Stimulated activated CD8-positive, alpha-beta memory T cell treated with anti-CD3 and anti-CD28 coated beads, Interleukin-15, amount 100 ng/mL, for 48 hours (primary cell): ENCODE measurements at places on chromosomes 5 and 9.

DNA sequence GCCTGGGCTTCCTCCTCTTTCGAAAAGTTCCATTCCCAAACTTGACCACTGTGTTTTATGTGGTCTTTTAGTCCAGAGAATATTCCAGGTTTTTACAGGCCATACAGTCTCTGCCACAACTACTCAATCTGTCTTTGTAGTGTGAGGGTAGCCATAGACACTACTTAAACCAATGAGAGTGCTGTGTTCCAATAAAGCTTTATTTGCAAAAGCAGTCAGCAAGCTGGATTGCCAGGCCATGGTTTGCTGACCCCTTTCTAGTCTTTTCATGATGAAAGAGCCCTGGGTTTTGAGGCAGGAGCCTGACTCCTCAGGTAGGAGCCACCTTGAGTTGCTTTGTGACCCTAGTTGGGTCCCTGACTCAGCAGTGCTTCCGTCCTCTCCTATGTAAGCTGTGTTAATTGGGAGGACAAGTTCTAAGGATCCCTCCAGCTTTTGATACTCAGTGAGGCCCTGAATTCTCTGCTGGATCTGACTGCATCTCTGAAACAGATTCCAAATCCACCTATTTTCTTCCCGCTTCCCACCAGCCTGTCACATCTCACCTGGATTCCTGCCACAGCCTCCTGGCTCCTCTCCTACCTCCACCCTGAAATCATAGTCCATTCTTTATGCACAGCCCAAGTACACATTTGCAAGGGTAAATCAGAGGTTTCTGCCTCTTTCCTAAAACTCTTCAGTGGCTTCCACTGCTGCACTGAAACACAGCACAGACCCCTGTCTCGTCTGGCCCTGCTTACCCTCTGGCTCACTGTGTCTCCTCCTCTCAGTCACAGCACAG, 13.5 kb downstream of the GALNT10 start:
- DNase-seq = no peak

DNA sequence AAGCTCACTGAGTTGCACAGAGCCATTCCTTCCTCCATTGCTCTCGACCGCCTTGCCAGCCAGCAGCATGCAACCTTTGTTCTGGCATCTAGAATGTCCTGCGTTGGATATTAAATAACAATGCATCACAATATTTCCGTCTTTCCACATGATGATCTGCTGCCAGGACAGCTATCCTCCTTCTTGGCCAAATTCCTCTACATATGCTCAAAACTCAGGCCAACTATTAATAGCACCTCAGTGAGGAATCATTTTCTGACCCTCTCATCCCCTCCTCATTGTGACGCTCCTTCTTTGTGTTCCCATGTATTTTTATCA, 128.6 kb downstream of the MYO10 start:
- no peak for DNase-seq

DNA sequence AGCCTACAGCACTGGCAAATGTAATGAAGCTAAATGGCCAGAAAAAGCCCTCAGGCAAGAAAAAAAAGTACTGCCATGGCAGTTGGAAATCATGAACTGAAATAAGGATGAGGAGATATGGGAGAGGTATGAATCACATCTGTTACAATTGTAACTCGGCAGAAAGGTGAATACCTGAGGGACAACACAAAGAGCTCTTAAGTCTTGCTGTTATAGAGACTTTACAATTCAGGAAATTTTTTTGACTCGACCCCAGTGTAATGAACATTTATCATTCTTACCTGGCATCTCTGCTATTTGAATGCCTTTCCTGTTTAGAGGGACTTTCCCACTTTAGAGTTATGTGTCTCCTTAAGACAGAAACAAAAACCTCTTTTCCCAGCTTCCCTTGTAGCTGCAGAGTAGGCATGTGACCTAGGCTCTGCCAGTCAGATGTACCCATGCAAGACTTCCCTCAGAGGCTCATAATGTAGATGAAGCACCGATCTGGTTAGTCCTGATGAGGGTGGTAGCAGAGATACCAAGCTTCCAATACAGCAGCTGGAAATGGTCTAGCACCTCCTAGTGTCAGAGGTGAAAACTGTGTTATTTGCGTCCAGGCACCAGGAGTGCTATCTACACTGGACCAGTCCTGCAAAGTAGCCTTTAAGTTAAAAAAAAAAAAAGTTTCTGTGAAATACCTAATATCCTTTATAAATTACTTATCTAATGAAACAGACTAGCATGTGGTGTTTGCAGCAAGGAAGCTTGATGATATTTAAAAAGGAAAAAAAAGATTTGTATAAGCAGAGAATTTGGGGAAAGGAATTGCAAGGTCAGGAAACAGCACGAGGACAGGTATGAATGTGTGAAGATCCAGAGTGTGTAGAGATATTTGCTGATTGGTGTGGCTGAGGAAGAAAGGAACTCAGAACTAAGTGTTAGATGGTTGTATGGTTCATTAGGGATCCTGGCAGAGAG, 146.9 kb upstream of the SLC1A3 start:
- no peak for DNase-seq

DNA sequence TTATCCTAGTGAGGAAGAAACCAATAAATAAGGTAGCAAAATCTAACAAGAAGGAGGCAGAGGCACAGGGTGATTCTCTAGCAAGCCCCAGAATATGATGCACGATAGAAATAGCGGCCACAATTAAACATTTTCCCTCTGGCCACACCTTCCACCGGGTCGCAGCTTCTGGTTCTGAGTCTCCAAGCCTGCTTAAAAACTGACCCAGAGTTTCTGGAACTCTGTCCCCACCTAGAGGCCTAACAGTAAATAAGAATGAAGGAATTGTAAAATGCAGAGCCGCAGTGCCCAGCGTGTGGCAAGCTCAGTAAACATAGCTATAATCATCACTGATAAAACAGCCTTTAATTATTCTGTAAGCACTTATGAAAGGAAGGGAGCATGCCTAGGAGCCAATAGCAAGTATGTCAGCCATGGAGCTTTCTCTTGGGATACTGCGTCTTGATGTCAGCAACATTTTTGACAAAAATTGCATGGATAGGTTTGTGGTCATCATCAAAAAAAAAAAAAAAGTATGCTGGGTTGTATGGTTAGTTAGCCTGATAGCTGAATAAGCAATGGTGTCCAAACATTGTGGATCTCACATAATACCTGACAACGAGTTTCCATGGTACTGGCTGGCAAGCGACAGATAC, 465.5 kb downstream of the DNAH5 start:
- no peak for DNase-seq

GRCh38 chr5:110371725-110372041, 354.8 kb downstream of the TMEM232 start:
- no peak for DNase-seq

DNA sequence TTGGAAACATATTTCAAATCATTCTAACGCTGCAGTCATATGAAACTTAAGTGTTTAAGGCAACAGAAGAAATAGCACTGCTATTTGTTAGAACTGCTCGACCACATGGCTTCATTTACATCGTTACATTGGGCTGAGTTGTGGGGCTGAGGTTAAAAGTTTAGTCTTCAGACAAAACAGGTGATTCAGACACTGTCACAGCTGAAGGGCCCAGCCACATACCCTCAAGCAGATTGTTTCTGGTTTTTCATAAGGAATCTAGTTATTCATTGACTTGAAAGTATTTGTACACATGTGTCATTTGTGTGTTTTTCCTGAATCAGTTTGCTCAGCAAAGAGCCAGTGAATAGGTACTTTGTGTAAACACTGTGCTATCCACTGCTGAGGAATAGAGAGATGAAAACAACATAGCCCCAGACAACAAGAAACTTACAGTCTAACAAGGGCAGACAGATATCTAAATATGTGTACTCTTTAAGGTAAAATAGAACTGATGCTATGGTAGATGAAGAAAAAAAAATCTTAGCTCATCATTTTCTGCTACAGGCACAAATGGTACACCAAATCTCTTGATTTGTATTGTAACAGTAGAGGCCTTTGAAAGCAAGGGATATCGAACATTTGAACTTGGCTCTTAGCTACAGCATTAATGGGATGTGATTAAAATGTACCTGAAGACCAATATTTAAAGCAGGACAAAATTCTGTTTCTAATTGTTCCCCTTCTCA, 357.6 kb upstream of the RPS23 start:
- DNase-seq = peak; percentile 4

GRCh38 chr9:18106006-18106560, 367.9 kb upstream of the ADAMTSL1 start:
- no peak for DNase-seq

DNA sequence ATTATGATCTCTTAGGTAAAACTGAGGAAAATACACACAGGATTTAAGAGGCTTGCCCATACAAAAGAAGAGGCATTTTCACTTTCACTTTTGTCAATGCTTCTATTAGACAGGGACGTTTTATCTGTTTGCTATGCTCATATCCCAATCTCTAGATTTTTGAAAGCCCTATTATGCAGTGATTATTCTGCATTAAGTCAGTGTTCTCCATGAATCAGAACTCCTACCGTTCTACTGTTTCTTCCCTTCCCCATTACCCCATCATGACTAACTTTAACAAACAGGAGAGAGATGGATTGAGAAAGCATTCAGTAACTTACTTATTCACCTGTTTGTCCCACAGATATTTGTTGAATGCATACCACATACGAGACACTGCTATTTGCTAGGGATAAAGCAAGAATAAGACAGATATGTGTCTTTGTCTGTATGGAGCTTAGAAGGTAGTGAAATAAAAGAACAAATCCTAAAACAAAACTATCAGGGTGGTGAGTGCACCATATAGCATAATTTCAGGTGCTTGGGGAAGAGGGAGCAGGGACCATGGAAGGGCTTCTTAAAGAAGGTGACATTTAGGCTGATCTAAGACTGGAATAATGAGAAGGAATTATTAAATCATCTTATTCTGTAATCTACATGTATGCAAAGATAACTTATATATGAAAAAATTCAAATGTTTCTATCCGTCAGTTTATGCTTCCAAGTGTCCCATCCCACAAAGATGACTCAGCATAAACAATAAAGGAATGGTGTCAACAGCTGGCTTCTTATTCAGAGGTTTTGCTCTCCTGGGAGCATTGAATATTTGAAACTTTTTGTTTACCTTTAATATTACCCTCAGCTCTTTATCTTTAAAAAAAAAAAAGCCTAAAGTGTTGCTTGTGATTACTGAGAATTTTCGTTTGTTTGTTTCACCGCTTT, 328.1 kb downstream of the HINT1 start:
- no peak for DNase-seq

DNA sequence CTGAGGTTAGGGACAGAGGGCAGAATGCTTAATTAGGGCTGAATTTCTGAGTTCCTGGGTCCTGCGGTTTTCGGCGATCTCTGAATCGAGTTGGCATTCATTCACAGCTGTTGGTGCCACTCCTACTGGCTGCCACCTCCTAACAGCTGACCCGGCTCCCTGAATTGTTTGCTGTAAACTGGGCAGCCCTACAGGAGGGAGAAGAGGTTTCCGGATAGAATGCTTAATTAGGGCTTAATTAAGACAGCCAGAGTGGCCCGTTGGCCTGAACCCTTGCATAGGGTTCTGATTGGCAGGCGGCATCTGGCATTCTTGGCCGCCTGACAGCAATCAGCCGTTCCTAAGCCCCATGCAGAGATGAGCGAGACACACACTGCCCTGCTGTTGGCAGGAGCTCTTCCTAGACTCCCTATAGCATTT, 25.7 kb downstream of the FRMPD1 start:
- DNase-seq = no peak

GRCh38 chr5:31023105-31023504, 170.4 kb upstream of the CDH6 start:
- DNase-seq = no peak

DNA sequence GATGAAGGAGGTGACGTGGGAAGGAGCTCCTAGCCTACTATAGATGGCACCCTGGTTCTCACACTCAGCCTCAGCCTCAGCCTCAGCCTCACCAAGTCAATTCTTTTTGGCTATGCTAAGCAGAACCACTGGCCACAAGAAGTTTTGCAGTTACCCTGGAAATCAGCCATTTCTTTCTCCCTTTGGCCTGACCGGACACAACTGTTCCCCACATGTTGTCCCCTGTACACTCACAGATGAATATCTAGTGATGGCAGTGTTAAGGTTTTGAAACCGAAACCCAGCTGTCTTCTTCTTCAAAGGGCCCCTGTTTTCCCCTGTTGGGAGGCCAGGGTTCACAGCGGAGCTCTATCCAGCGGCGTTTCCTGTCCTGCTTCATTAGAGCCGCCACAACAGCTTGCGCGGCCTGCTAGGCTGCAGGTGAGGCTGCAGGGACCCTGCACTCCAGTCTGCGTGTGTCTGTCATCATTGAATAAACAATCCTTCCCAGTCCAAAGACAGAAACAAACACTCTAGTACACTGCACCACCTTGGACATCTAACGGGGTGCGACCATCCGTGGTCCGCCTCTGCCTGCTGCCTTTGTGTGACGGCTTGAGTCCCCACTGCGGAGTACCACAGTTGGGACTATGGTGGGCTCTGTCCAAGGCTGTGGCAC, 250.5 kb downstream of the DENND1A start:
- DNase-seq = no peak

DNA sequence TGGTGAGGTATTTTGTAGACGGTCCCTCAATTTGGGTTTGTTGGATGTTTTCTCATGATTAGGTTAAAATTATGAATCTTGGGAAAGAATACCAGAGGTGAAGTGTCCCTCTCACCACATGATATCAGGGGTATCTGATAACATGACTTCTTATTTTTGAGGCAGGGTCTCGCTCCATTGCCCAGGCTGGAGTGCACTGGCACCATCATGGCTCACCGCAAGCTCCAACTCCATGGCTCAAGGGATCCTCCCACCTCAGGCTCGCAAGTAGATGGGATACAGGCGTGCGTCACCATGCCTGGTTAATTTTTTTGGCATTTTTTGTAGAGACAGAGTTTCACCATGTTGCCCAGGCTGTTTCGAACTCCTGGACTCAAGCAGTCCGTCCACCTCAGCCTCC, 24.1 kb downstream of the SPRY4 start:
- DNase-seq = no peak

GRCh38 chr5:111615054-111615453, 102.7 kb upstream of the STARD4 start:
- DNase-seq = no peak

DNA sequence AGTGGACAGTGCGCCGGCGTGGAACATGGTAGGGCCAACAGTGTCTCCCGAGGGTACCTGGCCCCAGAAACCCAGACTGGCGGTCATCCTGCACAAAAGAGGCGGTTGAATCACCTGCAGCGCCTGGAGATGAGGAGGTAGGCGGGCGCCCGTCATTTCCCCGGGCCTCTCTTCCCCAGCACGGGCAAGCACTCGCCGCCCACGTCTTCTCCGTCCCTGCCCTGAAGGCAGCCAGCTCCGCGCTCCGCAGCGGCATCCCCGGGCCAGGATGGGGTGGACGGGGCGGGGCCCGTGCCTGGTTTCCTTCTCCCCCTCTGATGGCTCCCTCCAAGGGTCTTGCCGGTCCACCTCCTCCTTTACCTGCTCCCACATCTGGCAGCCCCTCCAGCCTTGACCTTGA, 27.1 kb upstream of the N4BP3 start:
- DNase-seq = no peak

GRCh38 chr9:108536836-108537601, 318.8 kb downstream of the ACTL7B start:
- DNase-seq = no peak

- no peak for DNase-seq
Measured at GRCh38 chr9:131824155-131824594, 84.3 kb upstream of the RAPGEF1 start.

GRCh38 chr5:154511984-154512383, 34.0 kb upstream of the HAND1 start:
- DNase-seq = no peak
